CD4-positive, alpha-beta T cell treated with Interferon gamma for 1 hour (primary cell): ENCODE measurements at places on chromosomes 6 and 20.
A peak's percentile ranks its signal among the peaks of the same experiment; 100 is the strongest.

GRCh38 chr20:35091816-35092523 is 637 bp downstream of the TRPC4AP start:
- DNase-seq, result no peak

DNA sequence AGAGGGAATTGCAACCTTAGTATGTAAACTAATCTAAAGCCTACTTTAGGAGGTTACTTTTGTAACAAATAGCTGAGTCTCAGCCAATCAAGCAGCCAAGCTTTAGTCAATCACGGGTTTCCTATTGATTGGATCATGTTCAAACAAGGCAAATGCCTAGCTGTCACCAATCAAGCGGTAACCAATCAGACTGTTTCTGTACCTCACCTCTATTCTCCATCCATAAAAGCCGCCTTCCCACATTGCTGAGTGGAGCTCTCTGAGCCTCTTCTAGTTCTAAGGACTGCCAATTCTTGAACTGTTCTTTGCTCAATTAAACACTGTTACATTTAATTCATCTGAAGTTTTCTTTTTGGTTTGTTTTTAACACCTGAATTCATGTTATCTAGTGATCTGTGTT is 148.4 kb upstream of the BMP5 start:
- DNase-seq, result no peak

- DNase-seq, result peak; percentile 72
Measured at GRCh38 chr20:38674092-38674764, 50.1 kb upstream of the SLC32A1 start.

DNA sequence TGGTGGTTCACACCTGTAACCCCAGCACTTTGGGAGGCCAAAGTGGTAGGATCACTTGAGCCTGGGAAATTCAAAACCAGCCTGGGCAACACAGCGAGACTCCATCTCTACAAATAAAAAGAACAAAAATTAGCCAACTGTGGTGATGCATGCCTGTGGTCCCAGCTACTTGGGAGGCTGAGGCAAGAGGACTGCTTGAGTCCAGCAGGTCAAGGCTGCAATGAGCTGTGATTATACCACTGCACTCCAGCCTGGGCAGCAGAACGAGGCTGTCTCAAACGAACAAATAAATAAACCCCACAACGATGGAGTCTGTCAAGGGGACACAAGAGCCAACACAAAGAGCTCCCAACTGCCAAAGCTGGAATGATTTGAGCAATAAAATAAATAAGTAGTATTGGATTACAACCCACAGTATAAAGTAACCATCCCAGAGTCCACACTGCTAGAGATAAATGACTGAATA is 13.5 kb downstream of the ZMYND8 start:
- no peak for DNase-seq

DNA sequence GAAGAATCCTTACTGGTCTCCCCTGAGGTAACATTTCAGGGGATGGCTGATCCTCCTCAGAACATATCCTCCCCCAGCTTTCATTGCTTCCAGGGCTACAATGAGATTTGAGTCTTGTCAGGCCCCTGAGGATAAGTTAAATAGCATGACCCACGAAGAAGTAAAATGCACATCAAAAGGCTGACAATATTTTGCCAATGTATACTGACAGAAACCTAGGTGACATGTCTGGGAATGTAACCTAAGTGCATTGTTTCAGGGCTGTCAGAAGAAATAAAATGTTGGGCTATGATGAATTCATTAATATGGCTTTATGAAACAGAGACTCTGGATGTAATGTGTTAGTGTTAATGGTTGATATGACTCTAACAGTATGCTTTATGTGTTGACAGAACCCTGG is 471.5 kb downstream of the HDGFL1 start:
- no peak for DNase-seq

DNA sequence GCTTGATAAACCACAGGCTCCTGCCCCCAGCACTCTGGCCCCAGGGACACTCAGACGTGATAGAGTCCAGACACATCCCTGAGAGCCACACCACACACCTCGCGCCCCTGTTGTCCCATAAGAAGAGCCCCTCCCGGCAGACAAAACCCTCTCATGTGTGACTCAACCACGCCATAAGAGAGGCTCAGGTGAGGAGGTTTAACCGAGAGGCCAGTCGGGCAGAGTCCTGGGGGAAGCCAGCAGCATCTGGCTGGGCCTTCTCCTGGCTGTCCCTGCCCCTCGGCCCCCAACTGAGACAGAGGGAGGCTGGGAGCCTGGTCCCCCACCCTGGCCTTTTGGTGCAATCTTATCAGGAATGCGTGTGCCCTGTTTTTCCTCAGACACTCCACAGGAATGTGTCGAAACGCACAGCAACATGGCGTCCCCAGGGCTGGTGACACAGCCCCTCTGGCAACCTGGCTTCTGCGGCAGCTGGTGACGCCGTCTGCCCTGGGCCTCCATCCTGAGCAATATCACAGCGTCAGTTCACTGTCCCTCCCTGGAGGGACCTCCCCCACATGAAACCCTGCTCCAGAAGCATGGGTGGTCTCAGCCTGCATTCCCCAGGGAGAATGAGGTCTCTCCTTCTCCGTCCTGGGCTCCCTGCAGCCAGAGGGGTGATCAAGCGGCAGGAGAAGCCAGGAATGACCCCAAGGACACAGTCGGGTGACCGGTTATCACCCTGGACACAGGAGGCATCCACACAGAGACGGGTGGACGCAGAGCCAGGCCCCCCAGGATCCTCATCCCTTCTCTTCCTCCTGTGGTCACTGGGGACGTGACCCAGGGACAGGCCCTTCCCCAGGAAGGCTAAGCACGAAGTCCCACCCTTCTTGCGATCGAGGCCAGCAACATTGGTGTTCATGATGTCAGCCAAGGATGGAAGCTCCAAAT is 156.6 kb upstream of the AFDN start:
- DNase-seq, result no peak

GRCh38 chr6:27275025-27275956 is 27.8 kb downstream of the PRSS16 start:
- no peak for DNase-seq

DNA sequence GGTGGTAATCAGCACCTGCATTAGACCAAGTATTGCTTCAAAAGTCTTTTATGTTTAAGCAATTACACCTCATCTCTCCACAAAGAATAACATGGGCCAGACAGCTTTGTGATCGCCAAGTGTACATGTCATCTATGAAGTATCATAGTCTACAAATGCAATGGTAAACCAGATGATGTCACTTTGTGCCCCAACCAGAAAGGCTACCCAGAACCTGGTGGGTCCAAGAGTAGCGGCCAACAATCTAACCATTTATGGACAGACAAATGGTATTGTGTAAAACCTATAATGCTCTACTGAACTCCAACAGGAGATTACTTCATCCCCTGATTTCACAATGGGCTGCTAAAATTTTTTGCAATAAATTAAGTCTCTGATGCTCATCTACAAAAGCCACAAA is 295.9 kb downstream of the GMDS start:
- no peak for DNase-seq

DNA sequence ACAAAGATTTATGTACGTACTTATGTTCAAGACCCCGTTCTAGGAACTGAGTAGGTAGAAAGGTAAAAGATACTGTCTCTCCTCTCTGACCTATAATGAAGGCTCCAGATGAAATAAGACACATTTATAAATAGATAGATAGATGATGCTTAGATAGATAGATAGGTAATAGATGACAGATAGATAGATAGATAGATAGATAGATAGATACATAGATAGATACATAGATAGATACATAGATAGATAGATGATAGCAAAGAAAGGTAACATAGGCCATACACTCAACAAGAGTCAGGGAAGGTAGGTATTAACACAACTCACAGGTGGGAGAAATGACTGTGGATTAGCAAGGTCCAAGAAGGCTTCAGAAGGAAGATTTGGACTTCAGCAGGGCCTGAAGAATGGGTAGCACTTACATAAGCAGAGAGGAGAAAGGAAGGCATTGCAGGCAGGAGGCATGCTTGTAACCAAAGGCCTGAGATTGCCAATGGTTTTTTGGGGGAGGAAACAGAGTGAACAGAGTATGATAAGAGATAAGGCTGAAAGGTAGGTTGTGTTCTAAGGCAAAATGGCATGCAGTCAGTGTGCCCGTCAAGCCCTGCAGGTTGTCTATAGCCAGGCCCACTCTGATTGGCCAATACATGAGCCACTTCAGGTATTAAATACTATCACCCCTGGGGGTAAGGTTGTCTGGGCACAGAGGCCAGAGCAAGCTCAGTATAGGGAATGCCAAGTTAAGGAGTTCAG is 7.7 kb upstream of the MYB start:
- no peak for DNase-seq

- DNase-seq, result no peak
Measured at GRCh38 chr6:56649053-56649769, 6.5 kb upstream of the DST start.

GRCh38 chr6:72272958-72273357 is 348.9 kb upstream of the KCNQ5 start:
- no peak for DNase-seq

GRCh38 chr6:10478187-10479040 is 42.7 kb upstream of the GCNT2 start:
- DNase-seq, result no peak

- DNase-seq, result peak; percentile 33
Measured at GRCh38 chr6:97186416-97186999, 96.5 kb downstream of the MMS22L start.

- DNase-seq, result peak; percentile 46
Measured at GRCh38 chr6:26329763-26330511, 35.1 kb upstream of the BTN3A2 start.

DNA sequence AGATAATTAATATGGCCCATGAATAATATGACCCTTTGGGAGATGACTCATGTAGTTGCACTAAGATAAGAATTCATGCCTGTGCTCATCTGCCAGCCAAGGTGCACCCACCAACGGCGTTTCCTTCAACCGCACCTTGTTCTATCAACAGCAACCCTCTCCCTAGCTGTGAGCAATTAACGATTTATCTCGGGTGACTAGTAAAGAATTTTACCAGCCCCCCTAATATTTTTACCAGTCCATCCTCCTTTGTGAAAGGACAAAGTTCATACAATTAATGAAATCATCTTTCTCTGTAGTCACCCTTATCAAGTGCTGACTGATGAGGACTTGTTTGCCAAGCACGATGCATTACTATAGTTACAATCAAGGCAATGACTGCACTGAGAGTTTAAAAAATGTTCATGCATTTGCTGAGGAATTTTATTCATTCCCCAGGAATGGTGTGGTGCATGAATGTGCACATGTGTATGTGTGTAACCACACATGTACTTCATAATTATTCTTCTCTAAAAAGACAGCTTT is 118.7 kb downstream of the SMOC2 start:
- no peak for DNase-seq

GRCh38 chr20:55790178-55790577 is 215.1 kb downstream of the CBLN4 start:
- DNase-seq, result no peak

DNA sequence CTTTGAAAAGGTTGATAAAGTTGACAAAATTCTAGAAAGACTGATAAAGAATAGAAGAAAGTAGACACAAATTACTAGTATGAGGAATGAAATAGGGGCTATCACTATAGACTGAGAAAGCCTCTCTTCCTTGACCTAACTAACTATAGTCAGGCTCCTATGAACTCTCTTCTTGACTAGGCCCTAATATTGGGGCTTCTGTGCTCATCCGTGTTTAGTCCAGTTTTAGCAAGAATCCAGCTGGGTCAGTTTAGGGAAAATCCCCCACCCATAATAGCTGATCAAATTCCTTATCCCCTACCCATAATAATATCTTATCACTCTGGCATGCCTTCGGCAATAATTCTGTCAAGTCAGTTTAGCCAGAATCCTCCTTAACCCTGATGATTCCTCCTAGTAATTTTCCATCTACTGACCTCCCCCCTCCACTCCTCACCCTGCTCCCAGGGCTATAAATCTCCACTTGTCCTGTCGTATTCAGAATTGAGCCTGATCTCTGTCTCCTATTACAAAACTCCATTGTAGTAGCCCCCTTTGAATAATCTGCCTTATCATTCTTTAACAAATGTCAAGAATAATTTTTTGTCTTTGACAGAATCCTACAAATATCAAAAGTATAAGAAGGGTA is 138.1 kb downstream of the TFAP2A start:
- no peak for DNase-seq

DNA sequence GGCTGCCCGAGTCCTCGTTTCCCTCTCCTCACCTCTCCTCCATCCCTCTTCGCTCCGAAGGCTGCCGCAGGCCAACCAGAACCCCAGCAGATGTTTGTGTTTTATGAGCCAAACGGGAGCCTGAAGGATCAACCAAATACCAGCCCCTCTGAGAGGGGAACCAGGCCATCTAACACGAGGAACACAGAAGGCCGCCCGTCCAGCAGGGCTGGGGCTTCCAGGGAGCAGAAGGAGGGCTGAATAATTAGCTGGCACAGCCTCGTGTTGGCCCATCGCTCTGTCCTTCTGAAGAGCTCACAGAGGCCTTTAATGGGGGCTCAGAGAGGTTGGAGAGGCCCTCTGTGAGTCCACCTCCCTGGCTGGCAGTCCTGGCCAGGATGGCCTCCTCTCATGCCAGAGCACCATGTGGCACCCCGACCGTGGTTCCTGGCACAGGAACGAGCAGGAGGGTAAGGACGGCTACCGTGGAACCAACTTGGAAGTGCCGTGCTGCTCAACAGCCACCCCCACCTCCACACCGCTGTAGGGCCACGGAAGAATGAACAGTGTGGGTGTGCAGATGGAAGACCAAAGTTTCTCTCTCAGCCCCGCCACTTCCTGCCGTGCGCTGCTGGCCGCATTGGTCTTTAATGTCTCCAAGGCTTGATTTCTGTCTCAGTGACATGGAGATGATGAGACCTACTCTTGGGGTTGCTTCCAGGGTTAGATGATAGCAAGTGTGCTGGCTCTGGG is 155.2 kb downstream of the SCML4 start:
- no peak for DNase-seq

DNA sequence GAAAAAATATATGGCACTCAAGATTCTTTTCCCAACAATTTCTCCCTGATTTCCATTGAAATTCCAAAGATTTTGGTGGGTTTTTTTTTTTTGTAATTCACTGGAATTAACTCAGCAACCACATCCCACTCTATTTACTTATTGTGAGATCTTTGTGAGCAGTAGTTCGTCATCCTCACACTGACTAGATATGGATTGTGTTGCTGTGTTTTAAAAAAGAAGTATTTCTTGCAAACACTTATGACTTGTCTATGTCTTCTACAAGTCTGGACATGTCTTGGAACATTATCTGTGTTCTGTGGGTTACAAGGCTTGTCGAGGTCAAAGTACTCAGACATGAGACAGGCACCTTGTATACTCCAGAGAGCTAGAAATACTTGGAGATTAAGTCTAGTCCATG is 7.3 kb upstream of the TENT5A start:
- DNase-seq, result no peak

- DNase-seq, result no peak
Measured at GRCh38 chr6:41779336-41779735, 364 bp downstream of the FRS3 start.

- DNase-seq, result peak; percentile 90
Measured at GRCh38 chr6:26532699-26533531, 5.3 kb upstream of the HMGN4 start.

DNA sequence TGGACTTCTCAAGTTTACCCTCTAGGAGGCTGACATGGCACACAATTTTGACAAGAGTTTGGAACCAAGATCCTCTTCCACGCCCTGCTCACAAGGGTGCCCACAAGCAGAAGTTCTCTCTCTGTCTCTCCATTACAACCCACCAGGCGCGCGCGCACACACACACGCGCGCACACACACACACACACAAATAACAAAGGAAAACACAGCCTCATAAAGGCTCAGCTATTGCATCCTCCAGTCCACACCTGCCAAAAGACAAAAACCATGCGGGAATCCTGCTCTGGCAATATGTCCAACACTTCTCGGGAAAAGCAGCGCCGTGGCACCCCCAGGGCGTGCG is 870 bp downstream of the PAK5 start:
- no peak for DNase-seq
